ENCODE measurements at places on chromosomes 6 and 20. TPM values are rescaled to one million over a fixed set of nuclear protein-coding genes. Genes with fewer than 3 reads are reported as not detected.

GRCh38 chr6:150079604-150080003 is 10.7 kb upstream of the ULBP3 start:
- peak; percentile 80 for DNase-seq

DNA sequence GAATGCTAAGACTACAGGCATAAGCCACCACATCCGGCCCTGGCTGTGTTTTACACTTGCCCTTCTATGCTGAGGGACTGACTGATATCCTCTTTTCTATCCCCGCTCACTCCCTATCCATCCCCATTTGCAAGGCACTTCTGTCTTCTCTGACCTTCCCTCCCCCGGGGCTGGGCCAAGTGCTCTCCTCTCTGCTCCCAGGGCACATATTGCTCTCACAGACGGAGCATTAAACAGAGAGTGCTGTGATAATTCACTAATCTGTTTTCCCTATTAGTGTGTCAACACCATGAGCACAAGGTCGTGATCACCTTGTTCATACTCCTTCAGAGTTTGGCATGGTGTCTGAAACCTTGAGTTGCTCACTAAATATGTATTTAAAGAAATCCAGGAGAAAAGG is 9.0 kb upstream of the SLC2A12 start:
- DNase-seq: peak; percentile 11

DNA sequence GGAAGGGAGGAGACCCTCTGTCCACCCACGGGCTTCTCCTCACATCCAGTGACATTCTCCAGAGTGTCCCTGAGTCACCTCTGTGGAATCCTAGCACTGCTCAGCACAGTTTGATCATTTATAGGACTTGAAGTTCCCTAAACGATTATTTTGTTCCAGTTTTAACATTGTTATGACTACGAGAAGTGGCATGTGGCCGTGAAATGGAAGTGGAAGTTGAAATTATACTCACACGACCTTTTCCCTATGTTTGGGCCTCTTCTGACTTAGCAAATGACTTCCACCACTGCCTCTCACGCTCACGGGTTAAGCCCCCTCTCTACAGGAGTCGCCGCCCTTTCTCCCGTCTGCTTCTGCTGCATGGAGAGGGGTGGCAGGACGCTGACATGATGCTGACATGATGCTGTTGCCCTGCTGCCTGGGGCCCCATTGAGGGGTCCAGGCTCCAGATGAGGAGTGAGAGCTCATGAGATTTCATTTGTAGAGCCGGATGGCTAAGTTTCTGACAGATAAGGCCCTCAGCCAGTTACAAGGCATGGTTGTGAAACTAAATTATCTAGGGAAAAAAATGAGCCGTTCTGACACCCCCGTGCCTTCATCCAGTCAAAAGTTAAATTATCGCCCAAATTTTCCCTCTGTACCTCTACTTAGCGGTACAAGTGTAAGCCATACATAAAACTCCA is 153.6 kb upstream of the UST start:
- DNase-seq: peak; percentile 23

DNA sequence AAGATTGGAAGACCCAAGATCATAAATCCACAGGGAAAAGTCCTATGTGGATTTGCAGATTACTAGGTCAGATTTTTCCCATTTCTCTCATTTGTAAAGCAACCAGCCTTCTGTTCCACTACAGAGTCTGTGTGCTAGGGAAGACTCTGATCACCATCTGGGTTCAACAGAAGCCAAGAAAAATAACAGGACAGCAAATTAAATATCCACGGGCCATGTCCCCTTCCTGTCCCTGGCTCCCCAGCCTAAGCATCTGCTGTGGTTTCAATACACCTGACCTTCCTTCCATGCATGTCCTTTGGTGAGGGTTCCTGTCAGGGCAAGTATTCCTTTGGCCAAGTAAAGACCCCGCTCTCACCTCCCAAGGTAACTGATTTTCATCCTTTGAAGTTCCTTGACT is 558.8 kb downstream of the KIF16B start:
- DNase-seq: no peak

GRCh38 chr6:150470960-150471665 is 102.3 kb downstream of the IYD start:
- DNase-seq: no peak

GRCh38 chr6:20744911-20745557 is 210.8 kb downstream of the CDKAL1 start:
- no peak for DNase-seq

- no peak for DNase-seq
Observed at GRCh38 chr6:6907286-6907685, 200.5 kb upstream of the RREB1 start.

GRCh38 chr6:167137881-167138280 is 15.0 kb downstream of the CCR6 start:
- DNase-seq: no peak

DNA sequence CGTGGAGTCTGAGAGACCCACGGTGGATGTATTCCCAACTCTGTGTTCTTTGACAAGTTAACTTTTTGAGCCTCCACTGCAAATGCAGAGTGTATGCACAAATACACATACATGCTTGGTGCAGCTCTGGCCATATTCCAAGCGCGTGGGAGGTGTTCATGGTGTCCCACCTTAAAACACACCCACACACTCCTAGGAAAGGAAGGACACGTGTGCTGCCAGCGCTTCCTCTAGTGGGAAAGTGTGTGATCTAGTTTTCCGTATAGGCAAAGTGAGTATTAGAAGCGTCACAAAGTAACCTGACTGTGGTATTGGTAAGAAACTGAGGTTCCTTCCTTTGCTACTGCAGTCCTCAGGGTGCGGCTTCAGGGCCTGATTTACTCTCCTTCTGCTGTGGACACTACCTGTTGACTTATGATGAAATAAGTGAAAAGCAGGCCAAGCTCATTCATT is 36.0 kb upstream of the MPC1 start:
- DNase-seq: no peak

DNA sequence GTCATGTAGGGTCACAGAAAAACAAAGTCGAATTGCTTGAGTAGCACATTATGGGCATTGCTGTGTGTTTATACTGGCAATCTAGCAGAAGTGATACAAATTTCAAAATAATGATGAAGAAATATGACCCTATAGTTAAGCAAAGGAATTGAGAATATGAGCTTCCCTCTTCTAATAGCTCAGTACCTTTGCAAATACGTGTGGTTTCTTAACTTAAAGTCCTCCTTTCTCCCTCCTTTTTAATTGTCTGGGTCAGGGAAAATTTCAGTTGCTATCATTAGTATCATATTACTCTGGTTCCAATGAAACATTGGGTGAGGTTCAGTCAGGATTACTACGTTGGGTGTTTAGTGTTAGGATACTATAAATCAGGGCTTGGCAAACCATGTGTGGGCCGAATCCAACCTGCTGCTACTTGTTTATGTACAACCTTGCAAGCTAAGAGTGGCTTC is 166.8 kb upstream of the CARMIL1 start:
- no peak for DNase-seq

DNA sequence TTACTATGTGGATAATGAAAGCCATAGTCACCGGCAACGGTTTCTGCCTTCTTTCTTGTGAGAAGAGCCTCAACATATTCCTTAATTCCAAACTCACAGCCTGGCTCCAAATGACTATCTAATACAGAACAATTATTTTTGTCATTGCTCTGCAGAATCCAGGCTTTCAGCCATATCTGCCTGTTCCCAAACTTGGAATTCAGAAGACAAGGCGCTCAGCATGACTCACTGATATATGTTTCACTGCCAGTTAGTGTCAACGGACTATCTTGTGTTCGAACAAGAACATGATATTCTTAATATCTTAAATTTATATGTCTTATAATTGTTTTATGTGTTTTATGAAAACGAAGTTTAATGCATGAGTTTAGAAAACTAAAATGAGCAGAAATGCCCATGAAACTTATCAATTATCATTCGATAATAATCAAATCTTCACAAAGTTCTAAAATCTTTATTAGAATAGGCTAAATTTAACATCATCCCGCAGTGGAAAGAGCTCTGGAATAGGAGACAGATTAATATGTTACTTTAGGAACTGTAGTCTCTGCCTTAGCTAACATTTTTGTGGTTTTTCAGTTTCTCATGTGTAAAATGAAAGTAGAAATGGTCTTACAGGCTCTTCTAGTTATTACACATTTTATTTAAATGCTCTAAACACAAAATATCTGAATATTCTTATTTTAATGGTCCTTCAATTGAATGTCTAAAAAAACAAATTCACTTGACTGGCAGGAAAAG is 669.3 kb upstream of the GJE1 start:
- DNase-seq: peak; percentile 29

DNA sequence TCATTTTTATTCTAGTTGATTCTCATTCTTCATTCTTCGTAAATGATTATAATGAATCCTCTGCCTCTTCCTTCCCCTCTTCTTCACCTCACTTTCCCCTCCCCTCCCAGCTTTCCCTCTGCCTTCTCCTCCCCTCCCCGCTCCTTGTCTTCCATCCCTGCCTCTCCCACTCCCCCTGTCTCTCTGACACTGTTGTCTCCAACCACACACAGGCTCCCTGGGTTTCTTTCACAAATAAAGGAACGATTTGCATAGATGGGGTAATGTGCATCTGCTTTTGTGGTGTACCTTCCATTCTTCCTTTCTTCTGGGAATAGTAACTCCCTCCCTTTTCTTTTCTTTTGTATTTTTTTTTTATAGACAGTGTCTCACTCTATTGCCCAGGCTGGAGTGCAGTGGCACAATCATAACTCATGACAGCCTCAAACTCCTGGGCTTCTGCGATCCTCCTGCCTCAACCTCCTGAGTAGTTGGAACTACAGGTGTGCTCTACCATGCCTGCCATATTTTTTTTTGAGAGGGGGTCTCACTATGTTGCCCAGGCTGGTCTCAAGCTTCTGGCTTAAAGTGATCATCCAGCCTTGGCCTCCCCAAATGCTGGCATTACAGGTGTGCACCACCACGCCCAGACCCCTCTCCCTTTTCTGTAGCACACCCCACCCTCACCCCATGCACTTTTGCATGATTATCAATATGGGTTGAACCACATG is 318.6 kb downstream of the PRKN start:
- no peak for DNase-seq

- peak; percentile 5 for DNase-seq
Observed at GRCh38 chr6:25831532-25832306, at the start of gene SLC17A1. TSS of gene SLC17A1 (minus strand) at chr6:25832052. CDS start at chr6:25830557, 1,495 bp downstream.

GRCh38 chr6:128276311-128276710 is 244.1 kb downstream of the PTPRK start:
- no peak for DNase-seq

- DNase-seq: peak; percentile 77
Observed at GRCh38 chr6:136607932-136608772, 57.9 kb upstream of the MAP7 start.

- DNase-seq: peak; percentile 48
Observed at GRCh38 chr6:164109770-164110140, 695.2 kb downstream of the QKI start.

The ZNF292 gene
- total RNA-seq: 8.4 TPM

The CLDN20 gene
- total RNA-seq: 0.54 TPM

The LRRN4 gene
- total RNA-seq: 0.15 TPM

The RFX6 gene
- total RNA-seq: not detected

The TULP1 gene
- total RNA-seq: not detected

The PFDN4 gene
- 481 TPM for total RNA-seq

The CD40 gene
- not detected for total RNA-seq
